ENCODE measurements at places on chromosomes 3 and 15. TPM values are rescaled to one million over a fixed set of nuclear protein-coding genes. Genes with fewer than 3 reads are reported as not detected.

Gene MSL2
- 37.1 TPM for total RNA-seq

Gene SPTSSB
- 7.8 TPM for total RNA-seq

Gene MCTP2
- total RNA-seq: 21.1 TPM

Gene ANKDD1A
- total RNA-seq: 8.0 TPM

Gene ROPN1
- 0.54 TPM for total RNA-seq

Gene IMPG2
- 0.85 TPM for total RNA-seq

GRCh38 chr3:10964537-10965167, 27.9 kb upstream of the SLC6A1 start:
- no peaks in the 10 kb centered on the region for H3K27me3 ChIP-seq
- no peaks in the 10 kb centered on the region for H3K4me1 ChIP-seq
- peak; percentile 74 for DNase-seq

GRCh38 chr3:112197131-112197530, 64.1 kb upstream of the GCSAM start:
- H3K27me3 ChIP-seq: no peaks in the 10 kb centered on the region
- DNase-seq: no peak
- no peaks in the 10 kb centered on the region for H3K36me3 ChIP-seq
- no peak overlapping the region for H3K27ac ChIP-seq

DNA sequence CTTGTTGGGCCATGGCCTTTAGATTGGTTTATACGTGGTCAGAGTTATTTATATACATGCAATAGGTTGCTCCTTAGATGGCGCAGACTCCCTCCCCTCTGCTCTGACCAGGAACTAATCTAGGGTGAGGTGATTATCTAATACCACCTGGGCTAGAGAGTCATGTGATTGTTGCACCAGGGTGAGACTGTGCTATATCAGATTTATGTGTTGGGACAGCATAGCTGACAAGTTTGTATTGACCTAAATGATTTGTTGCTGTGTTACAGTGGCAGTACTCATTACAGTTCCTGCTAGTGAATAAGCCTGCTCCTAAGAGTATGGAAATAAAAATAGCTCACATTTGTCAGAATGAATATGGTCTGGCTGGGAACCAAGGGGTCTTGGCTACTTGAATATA, 7.2 kb upstream of the IQCF6 start:
- no peaks in the 10 kb centered on the region for H3K36me3 ChIP-seq
- H3K4me1 ChIP-seq: no peaks in the 10 kb centered on the region
- no peaks in the 10 kb centered on the region for H3K27me3 ChIP-seq
- H3K4me3 ChIP-seq: no peak overlapping the region

DNA sequence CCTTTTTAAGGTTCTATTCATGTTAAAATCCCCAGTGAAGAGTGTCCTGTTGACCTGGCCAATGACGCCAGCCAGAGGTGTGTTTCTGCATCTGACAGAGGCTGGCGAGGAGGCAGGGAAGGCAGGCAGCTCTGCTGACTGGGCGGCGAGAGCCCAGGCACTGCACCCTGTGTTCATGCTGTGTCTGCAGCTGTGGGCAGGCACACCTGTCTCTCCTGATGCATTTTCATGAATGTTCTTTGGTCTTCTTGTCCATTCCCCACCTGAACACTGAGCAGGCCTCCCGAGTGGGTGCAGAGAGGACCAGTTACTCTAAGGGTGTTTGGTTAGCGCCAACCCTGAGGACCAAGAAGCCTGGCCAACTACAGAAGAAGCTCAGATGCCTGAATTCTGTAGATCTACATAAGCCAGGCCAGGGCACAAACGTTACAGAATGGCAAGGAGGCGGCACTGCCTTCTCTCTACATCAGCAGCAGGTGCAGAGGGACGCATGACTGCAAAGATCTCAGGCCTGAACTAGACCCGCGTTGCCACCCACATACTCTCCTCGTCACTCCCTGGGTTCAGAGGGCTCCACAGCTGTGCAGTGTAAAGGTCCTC, 233.7 kb downstream of the OCA2 start:
- H3K4me3 ChIP-seq: no peak overlapping the region
- no peaks in the 10 kb centered on the region for H3K4me1 ChIP-seq
- no peaks in the 10 kb centered on the region for H3K36me3 ChIP-seq
- H3K27ac ChIP-seq: no peak overlapping the region

DNA sequence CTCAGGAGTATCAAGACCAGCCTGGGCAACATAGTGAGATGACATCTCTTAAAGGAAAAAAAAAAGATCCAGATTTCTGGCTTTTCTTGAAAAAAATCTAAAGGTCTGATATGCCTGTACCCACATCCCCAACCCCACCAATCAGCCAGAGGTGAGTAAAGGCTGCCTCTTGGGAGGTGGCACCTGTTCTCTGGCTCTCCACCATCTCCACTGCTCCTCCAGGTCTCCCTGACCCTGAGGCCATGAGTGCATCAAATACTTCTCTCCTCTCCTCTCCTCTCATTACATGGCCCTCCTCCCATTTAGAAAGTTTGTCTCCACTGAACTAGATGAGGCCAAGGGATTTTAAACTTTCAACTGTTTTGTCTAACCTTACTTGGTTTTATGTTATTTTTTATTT, 5.2 kb downstream of the SIAH2 start:
- H3K4me1 ChIP-seq: peaks cover 4% of the 10 kb centered on the region
- H3K4me3 ChIP-seq: no peak overlapping the region

DNA sequence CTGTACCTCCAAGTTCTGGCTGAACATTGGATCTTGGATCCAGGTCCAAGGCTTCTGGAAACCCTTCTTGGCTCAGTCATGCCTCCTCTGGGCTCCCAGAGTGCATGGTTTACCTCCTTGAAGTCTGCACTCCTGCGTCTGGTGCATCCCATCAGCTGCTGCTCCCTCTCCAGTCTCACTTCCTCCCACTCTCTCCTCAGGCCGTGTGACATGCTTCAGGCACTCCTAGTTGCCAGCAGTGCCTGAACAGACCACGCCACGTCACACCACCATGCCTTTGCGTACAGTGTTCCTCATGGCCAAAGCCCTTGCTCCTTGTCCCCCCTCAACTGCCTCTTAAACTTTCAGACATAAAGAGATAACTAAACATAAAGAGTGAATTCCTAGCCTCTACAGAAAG, 5.7 kb downstream of the GPR27 start:
- no peak overlapping the region for H3K4me3 ChIP-seq
- DNase-seq: no peak
- H3K27me3 ChIP-seq: peaks cover 11% of the 10 kb centered on the region
- no peak overlapping the region for H3K27ac ChIP-seq
- H3K36me3 ChIP-seq: no peaks in the 10 kb centered on the region
- H3K4me1 ChIP-seq: no peaks in the 10 kb centered on the region

DNA sequence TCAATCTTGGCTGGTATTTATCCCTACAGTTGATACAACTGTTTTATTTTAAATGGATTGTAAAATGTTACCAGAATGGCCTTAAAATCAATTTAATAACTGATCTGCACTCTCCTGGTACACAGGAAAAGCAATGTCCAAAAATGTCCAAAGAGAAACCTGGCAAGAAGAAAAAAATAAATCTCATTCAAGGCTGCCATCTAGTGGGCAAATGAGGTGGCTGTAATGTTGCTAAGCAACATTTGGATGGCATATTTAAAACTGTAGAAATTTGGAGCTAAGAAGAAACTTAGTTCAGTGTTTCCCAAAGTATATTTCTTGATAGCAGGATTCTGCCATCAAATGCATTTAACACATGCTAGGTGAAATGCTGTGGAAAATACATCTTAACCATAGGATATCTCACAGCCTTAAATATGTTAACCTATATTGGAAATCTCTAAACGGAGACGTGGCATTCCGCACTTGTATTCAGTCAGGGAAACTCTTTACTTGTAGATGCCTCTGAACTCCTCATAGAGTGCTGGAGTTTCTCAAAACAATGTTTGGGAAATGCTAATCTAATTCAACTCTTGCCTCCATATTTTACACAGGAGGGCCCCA, 216.8 kb downstream of the ERC2 start:
- peak; percentile 85 for DNase-seq
- no peak overlapping the region for H3K27ac ChIP-seq

DNA sequence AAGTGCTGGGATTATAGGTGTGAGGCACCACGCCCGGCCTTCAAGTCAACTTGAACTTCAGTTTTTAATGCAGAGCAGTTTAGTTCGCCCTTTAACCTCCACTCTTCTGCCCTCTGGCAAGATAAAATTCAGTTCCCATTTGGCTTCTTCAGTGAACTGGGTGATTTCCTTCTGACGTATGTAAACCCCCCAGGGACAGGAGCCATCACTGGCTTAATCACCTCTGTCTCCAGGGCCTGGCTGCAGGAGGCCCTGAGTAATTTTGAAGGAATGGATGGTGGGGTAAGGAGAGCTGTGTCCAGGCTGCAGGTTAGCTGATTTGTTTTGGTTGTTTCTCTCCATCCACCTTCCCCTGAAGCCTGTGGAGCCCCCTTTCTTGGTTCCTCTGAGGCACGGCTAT, 11.9 kb downstream of the MCM2 start:
- DNase-seq: no peak
- no peak overlapping the region for H3K4me3 ChIP-seq
- H3K27ac ChIP-seq: no peak overlapping the region
- no peaks in the 10 kb centered on the region for H3K27me3 ChIP-seq
- peaks cover 13% of the 10 kb centered on the region for H3K36me3 ChIP-seq
- no peaks in the 10 kb centered on the region for H3K4me1 ChIP-seq

- no peak overlapping the region for H3K27ac ChIP-seq
- H3K4me1 ChIP-seq: no peaks in the 10 kb centered on the region
- DNase-seq: no peak
- no peaks in the 10 kb centered on the region for H3K36me3 ChIP-seq
- no peak overlapping the region for H3K4me3 ChIP-seq
Observed at GRCh38 chr3:80586338-80586737, 818.5 kb upstream of the ROBO1 start.

GRCh38 chr15:73886717-73887345, 13.5 kb downstream of the TBC1D21 start:
- H3K27me3 ChIP-seq: no peaks in the 10 kb centered on the region
- no peak overlapping the region for H3K27ac ChIP-seq
- H3K4me3 ChIP-seq: no peak overlapping the region

All from kidney (tissue), 22 donors.